SJSA1 (cell line): ENCODE measurements at places on chromosomes 4 and X. TPM values are rescaled to one million over a fixed set of nuclear protein-coding genes. Genes with fewer than 3 reads are reported as not detected.

DNA sequence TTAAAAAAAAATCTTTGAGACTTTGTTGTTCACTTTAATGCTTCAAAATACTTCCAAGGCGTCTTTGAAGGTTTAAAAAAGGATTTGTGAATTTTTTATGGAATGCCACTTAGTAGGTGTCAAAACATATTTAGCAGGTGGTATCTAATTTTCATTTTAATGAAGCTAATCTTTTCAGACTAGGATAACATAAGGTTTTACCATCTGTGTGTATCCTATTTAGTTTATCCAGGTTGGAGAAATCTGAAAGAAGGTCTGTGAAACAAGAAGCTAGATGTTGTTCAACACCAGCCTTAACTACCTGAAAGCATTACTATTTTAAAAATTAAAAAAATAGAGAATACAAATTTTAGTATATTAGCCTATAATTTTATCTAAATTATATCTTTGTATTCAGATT lies 193.4 kb downstream of the GRID2 start:
- no peak for DNase-seq

GSX2 gene
- not detected in 2 replicates for total RNA-seq

DNA sequence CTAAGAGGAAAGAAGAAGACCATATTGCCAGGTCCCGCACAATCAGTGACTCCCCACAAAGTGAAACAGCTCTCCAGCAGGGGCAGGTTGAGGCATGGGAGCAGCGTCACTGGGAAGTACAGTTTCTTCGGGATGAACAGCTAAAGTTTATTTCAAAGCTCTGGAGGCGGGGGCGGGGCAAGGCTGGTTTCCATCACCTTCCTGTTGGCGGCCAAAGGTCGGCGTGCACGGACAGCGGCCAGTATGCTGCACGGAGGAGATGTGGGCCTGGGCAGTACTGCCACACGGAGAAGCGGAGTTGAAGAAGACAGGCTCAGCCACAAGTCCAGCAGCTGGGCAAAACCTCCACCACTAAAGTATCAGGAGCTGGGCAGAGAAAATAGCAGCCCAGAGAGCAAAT lies 951 bp upstream of the ZNF518B start:
- no peak for DNase-seq

GRCh38 chrX:13933851-13934250 lies 95.8 kb downstream of the GEMIN8 start:
- DNase-seq: no peak

DNA sequence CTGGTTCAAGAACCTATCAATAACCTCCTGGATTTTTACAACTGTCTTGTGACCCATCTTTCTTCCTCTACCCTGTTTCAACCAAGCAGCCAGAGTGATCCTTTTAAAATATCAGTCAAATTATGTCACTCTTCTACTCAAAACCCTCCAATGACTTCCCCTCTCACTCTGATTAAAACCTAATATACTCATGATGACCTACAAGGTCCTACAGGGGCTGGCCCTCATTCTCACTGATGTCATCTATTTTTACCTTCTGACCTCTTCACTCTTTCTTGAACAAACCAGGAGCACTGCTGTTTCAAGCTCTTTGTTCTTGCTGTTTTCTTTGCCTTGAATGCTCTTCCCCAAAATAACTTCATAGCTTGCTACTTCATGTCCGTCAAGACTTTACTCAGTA lies 48.5 kb downstream of the ARHGEF38 start:
- DNase-seq: no peak

DNA sequence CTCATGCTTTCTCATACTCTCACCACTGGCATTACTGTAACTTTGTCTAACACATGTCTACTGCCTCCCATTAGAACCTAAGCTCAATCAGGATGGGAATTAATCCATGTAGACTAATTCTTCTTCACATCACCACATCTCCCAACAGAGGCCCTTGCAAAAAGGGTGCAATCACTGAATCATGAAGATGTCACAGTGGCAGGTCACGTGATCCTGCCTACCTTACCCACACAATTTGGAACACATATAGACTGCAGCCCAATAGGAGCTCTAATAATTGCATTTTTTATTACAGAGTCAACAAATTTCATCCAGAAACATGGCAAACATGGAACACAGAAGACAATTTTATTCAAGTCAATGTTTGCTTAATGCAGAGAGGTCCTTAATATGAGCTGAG lies 146.6 kb downstream of the NR3C2 start:
- DNase-seq: no peak

DNA sequence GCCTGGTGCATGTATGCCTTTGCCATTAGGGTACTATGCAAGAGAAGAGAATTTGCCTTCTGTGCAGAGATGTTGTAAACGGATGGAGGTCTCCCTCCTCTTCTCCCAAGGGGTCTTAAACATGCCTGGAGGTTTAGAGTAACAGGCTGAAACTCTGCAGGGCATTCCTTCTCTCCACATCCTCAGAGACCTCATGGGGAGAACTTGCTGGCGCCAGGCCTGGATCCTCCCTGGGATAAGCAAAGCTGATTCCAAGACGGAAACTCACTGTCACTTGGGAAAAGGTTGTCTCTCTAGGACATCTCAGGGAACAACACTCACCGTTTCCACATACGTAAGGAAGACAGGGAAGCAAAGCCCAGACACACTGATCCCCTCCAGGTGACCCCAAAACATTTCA lies 76.9 kb upstream of the GPM6B start:
- no peak for DNase-seq

DNA sequence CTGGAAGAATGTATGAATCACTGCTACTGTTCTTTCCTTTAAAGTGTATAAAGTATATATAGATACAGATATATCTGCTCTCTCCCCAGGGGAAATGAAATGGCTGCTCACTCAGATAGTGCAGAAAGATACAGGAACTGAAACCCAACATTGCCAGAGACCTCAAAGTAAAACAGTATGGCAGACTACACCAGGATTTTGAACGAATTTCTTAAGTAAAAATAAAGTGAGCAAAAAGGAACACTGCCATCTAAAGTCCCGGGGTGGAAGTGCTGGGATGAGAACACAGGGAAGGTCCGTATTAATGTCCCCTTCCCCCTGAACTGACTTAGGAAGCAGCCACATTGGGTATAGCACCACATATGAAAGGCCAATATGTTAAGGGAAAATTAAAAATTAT lies 93.4 kb downstream of the TMA16 start:
- no peak for DNase-seq
